ENCODE measurements at places on chromosomes 1 and 21.
A peak's percentile ranks its signal among the peaks of the same experiment; 100 is the strongest.

DNA sequence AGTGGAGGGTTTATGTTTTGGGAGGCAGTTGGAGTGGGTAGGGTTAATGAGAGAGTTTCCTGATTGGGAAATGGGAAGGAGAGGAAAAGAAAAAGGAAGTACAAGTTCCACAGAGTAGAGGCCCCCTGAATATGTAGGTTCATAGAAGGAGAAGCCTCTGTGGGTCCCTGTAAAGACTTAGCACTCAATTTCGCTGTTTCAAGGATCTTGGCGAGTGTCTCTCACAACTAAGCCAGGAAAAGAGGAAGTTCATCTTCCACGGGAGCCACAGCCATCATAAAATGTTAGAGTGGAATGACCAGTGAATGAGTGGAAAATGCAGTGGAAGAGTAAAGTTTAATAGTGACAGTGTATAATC lies 17.4 kb upstream of the DPYD start:
- DNase-seq = no peak

- DNase-seq = no peak
These were observed 218.6 kb downstream of the SLC44A5 start for GRCh38 chr1:75392278-75392677.

DNA sequence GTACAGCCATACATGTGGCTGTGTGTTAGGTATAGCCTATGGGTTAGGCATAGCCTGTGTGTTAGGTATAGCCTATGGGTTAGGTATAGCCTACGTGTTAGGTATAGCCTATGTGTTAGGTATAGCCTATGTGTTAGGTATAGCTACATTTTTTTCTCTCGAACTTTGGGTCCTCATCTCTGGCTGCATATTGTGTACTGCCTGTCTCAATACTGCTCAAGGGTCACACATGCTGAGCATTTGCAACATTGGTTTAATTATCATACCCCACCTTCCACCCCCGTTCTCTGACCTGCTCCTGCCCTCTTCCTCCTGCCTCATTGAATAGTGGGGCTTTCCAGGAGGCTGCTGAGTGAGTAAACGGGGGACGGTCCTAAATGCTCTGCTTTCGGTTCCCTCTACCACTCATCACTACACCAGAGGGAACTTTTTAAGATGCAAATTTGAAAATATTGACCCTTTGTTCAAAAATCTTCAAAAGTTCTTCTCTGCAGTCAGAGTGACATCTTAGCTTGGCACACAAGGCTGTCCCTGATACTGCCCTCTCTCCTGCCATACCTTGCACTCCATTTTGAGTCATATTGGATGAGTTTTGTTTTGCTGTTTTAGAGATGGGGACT lies 17.8 kb downstream of the OR2B11 start:
- peak; percentile 8 for DNase-seq

DNA sequence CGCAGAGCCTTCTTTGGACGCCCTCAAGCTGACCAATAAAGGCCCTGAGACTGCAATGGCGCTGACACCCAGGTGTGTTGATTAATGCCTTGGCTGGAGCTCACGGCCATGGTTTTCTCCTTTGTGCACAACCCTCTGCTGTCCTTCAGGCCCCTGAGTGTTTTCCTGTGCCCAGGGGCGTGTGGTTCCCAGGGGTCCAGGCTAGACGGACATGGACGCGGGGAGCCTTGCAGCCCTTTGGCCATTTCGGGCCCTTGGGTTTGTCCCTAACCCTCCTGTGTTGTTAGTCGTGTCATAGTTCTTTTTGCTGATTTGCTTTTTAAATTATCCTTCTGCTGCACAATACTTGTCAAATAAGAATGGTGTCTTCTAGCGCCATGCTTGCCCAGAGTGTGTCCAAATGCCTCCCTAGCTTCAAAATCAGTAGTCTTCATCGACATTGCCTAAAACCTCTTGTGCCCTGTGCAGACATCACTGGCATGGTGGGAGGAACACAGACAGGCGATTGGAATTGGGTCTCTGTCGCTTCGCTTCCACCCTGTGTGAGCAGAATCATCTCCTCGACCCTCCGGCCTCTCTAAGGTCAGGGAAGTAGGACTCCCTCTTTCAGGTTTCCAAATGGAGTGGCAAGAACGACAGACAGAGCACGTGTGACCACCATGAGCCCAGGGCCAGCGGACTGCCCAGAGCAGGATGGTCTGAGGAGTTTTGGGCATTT lies 1.9 kb downstream of the KRTAP10-4 start:
- DNase-seq = no peak

- DNase-seq = no peak
These were observed 12.7 kb upstream of the B3GALNT2 start for GRCh38 chr1:235516862-235517446.

DNA sequence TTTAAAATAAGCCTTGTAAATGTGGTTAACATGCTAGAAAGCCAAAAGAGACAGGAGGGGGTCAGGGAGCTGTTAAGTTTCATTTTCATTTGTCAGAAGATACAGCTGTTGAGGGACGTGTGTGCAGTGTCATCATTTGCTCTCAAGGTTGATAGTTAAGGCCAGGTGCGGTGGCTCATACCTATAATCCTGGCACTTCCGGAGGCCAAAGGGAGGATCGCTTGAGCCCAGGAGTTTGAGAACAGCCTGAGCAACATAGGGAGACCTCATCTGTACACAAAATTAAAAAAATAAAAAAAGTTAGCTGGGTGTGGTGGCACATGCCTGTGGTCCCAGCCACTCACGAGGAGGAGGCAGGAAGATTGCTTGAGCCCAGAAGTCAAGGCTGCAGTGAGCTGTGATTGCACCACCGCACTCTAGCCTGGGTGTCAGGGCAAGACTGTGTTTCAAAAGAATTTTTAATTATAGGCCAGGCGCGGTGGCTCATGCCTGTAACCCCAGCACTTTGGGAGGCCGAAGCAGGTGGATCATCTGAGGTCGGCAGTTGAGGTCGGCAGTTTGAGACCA lies 22.7 kb downstream of the ZBTB8OS start:
- no peak for DNase-seq

Measured in activated naive CD4-positive, alpha-beta T cell treated with Interleukin-2 at 50 U/mL for 16 hours (primary cell).